ENCODE measurements at places on chromosomes 7 and 10. TPM values are rescaled to one million over a fixed set of nuclear protein-coding genes. Genes with fewer than 3 reads are reported as not detected.

Gene SLC16A12
- not detected for total RNA-seq

Gene GRID2IP
- not detected for total RNA-seq

Gene NKX2-3
- 0.19 TPM for total RNA-seq

Gene DKK1
- 0.90 TPM for total RNA-seq

Gene HOXA9
- not detected for total RNA-seq

Gene RBP3
- total RNA-seq = not detected
